ENCODE measurements at places on chromosomes 3 and 15.
A peak's percentile ranks its signal among the peaks of the same experiment; 100 is the strongest.

GRCh38 chr15:67839499-67839928, 331 bp downstream of the RNU6-1 start:
- peak; percentile 67 for DNase-seq

DNA sequence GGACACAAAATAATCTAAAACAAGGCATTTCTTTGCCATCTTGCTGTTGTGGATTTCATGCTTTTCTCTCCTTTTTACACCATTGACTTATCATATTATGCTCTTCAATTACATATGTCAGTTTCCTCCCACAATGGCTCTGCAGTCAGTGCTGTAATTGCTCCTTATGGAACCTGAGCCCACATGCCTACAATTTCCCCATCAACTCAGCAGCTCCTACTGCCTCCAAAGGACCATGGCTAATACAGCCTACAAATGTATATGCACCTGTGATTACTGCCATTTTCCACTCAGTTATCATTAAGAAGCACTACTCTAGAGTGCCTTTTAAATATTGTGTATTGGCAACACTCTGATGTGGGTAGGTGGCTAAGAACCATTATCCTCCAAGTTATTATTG, 30.8 kb downstream of the RTP4 start:
- DNase-seq: no peak

- DNase-seq: no peak
These were observed 6.6 kb downstream of the PROK2 start for GRCh38 chr3:71778353-71778752.

DNA sequence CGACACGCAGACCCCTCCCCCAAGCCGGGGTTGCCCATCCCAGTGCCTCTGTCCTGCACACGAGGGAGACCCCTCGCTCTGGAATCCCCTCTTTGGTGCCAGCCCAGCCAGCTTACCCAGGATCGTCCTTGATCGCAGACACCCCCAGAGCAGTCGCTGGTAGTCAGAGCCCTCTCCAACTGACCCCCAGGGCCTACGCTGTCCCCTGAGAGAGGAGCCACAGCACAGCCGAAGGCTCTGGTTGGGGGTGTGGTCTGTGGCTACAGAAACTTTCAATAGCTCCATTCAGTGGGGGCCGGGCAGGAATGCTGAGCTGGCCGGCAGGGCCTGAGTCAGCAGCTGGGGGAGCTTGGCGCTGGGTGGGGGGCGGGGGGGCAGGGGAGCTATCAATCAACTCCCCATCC, at the start of gene LCTL:
Gene LCTL, minus strand, starts transcription at position 258 of the 404 bp plus-strand sequence. CDS start 633 bp downstream, outside the sequence.
- no peak for DNase-seq

DNA sequence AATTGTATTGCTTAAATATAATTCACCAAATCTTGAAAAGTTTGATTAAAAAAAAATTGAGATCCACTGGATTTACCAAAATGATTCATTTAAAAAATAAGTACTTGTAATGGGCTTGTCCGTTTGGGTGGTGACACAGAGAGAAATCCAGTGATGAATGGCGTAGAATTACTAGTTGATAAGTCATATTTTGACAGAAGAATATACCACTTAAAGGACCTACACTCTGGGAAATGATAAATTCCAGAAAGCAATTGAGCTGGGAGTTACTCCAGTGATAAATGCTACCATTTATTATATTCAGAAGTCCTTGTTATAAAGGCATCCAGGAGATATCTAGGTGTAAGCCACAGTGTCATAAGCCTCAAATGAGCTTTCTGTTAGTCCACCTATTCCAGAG, 141.8 kb upstream of the CFAP20DC start:
- no peak for DNase-seq

DNA sequence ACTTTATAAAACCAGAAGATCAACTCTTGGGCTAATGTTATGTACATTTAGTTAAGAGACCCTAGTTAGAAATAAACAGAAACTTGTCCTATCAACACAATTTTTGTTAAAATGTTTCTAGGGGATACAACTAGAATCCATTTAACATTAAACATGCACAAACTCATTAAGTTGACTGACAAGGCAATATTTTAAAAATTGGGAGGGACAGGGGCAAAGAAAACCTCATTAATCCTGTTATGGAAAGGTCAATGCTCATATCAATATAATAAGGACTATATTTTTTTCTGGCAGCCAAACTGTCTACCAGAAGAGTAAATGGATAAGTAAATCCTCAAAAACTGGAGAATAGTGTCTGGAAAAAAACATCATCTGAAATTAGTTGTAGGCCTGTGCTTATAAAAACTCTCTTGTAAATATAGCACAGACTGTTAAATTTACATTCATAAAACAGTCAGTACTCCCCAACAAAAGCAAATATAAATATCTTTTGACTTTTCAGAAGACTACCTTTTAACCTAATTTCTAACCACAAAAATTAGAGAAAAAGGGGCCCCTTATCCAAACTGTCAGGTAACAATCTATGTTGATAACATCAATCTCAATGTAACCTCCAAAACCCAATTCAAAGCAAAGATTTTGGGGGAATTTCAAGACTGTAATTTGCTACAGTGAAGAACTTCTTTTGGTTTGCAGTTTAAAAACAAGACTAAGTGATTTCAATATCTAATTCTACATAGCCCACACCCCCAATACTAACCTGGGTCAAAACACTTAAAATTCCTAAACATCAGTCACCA, 4.2 kb downstream of the TRA2B start:
- no peak for DNase-seq

DNA sequence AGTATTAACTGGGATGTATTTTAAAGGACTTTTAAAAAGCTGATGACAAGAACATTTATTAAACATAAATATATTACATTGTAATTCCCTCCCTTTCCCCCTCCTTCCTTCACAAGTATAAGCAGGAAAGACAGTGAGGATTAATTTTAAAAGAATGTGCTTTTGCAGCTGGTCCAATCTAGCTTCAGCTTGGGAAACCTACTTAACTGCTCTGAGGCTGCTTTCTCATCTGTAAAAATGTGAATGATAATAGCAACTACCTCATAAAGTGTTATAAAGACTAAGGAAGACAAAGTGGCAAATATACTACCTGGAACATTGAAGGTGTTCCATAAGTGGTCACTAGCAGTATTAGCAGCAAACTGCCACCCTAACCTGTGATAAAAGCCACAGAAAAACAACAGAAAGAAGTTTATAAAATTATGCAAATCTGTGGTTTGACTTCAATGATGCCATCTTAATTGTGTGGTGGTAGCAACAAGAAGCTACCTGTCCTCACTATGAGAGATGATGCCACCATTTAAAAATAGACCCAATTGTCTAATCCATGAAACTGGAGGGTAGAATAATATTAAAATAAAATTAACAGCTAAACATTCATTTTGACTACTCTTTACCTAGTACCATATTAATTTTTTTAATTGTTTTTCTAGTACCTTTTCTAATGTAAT, 20.0 kb downstream of the DHX36 start:
- DNase-seq: no peak

GRCh38 chr3:128187495-128187894, 34.2 kb downstream of the EEFSEC start:
- DNase-seq: no peak

DNA sequence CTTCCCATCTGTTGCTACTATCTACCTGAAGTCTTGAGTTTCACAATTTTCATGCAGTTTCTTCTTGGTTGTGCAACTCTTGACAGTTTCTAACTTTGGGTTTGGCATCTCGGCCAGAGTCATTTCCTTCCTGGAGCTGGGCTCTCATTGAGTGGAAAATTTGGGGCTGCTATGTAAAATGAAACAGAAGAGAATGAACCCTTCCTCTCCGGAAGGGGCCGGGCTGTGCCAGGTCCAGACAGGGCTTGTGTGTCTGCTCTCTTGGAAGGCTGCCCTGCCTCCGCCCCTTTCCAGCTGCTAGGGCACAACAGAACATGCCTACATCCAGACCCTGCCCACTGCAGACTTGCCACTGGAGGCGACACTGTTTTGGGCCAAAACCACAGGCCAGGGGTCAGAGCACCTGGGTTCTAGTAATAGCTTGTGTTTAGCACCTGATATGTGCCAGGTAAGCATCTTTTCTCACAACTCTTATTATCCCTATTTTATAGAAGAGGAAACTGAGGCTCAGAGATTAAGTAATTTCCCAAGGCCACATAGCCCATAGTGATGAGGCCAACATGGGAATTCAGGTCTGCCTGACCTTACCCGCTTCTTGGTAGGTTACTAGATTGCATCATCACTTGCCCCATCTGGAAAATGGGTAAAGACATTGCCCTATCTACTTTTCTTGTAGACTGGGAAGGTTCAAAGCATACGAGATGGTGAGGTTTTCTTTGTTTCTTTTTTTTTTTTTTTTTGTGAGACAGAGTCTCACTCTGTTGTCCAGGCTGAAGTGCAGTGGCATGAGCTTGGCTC, 25.0 kb downstream of the IRAK2 start:
- DNase-seq: no peak

- DNase-seq: no peak
These were observed 8.6 kb downstream of the CLEC3B start for GRCh38 chr3:45034612-45035252.

DNA sequence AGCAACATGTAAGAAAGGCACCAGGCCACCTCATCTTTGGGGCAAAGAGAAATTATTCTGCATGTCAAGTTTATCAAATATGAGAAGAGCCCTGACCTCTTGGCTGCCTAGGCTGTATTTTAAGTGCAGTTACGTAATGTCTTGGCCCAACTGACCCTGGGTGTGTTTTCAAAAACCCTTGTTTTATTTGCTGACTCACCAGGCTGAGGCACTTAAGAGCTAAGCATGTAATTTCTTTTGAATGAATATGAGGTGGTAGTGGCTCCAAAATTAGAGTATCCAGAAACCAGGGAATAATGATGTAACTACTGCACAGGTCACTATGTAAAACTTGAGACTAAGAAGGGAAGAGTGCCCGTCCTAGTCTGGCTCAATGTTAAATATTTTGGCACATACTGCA, 24.3 kb downstream of the PGPEP1L start:
- peak; percentile 54 for DNase-seq

DNA sequence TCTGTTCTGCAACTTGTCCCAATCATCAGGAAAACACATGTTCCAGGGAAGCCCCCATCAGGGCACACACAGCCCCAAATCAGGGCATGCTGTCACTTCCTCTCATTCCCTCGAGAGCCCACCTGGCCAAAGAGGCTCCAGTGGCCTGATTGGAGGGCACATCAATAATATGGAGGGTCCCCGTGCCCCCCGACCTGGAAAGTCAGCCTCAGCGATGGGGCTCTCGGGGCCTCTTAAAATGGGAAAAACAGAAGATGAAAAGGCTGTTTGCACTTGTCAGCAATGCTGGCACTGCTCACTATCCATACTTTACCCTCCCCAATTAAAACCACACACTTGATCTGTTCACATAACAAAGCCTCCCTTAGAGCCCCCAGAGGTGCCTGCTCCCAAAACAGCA, 172.9 kb upstream of the NSMCE3 start:
- no peak for DNase-seq

- DNase-seq: no peak
These were observed 25.0 kb downstream of the MSL2 start for GRCh38 chr3:136171097-136171542.

DNA sequence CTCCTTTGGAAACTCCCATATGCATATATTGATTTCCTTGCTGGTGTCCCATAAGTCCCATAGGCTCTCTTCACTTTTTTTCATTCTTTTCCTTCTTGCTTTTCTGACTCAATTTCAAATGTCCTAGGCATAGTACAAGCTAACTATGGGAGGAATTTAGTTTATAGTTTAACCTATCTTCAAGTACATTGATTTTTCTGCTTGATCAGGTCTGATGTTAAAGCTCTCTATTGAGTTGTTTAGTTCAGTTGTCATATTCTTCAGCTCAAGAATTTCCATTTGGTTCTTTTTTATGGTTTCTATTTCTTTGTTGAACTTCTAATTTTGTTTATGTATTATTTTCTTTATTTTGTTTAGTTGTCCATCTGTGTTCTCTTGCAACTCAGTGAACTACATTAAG, 121.3 kb upstream of the MNS1 start:
- no peak for DNase-seq

DNA sequence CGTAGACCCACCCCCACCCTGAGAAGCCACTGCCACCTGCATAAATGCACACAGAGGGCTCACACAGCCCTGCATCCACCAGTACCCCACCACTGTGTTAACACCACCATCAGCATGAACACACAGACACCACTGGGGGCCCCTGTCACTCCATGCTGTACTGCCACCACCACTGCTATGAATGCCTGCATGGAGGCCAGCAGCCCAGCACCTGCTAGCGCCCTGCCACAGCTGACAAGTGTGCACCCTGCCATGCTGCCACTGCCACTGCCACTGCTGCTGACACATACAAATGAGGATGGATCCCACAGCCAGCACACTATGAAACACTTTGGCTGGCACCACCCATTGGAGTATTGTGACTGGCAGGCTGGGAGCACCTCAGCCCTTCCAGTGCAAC, 361.0 kb downstream of the TAFA4 start:
- DNase-seq: no peak

- DNase-seq: no peak
These were observed 23.2 kb downstream of the CYP8B1 start for GRCh38 chr3:42852441-42852840.

- no peak for DNase-seq
These were observed 64.4 kb upstream of the TAMM41 start for GRCh38 chr3:11910971-11911531.

- DNase-seq: no peak
These were observed 30.6 kb upstream of the PIAS1 start for GRCh38 chr15:68023307-68024101.

GRCh38 chr15:61050844-61051568, 178.1 kb downstream of the RORA start:
- no peak for DNase-seq

GRCh38 chr15:57133127-57133968, 214.9 kb downstream of the TCF12 start:
- DNase-seq: no peak

DNA sequence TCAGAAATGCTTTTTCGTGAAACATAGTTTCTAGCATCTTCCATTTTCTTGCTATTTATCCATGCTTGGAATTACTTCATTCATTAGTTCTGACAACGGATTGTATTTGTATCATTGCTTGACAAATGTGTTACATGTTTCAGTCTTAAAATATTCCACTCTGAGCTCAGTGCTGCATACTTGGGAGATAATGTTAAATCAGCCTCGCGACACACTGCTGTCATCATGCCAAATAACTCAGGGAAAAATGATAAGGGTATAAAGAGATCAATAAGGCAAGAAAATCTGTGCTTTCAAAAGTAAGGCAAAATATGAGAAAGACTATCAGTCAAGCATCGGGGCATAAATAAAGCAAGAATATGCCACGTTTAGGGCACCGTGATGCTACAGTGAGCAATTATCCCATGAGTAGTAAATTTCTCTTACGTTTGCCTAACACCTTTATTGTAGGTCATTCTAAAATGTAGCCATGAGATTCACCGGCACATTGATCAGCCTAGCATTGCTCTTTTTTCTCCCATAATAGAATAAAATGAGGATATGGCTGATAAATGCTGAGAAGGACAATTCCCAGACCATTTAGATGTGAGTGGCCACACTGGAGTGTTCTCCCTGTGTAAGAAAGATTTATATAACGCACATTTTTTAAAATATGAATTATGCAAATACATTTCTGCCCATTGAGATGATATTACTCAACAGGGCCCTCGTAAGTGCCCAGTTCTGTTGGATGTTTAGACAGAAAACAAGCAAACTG, 133.8 kb downstream of the RBMS3 start:
- no peak for DNase-seq

DNA sequence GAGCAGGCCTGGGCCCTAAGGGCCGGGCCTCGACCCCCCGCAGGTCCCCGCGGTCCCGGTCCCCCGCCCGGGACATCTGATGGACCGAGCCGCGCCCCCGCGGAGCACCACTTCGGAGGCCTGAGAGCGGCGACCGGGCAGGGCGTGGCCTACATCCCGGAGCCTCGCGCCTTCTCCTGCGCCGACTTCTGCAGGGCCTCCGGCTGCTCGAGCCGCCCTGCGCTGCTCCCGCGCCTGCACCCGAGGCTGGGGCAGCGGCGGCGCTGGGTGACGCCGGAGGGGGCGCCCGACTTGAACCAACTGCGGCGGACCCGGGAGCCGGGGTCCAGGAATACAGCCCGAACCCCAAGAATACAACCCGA, 14.9 kb upstream of the GP9 start:
- DNase-seq: no peak
